NCI-H1048 (cell line): ENCODE measurements at places on chromosomes 16 and 17.

DNA sequence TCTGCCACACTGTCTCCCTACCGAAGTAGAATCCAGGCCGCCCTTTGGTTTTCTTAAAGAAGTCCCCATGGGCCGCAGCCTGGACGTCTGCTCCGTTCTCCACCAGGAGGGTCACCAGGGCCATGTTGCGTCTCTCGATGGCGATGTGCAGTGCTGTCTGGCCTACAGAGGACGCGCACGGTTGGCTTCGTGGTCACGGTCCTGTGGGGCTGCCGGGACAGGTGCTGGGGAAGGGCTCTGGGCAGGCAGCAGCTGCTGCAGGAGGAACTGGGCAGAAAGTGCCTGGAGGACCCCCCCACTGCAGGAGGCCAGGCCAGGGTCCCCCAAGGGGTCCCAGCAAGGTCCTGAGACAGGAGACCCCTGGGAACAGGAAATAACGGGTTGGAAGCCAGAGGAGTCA is 19.0 kb downstream of the TRPV1 start:
- no peak for DNase-seq

GRCh38 chr17:31413874-31414549 is 22.5 kb downstream of the RAB11FIP4 start:
- no peak for DNase-seq

GRCh38 chr16:67782567-67783352 is 23.6 kb downstream of the RANBP10 start:
- DNase-seq = no peak

- no peak for DNase-seq
Measured at GRCh38 chr16:63749276-63749675, 1372.6 kb downstream of the CDH11 start.

- DNase-seq = no peak
Measured at GRCh38 chr17:8068736-8069586, 18.6 kb downstream of the ALOX12B start.

DNA sequence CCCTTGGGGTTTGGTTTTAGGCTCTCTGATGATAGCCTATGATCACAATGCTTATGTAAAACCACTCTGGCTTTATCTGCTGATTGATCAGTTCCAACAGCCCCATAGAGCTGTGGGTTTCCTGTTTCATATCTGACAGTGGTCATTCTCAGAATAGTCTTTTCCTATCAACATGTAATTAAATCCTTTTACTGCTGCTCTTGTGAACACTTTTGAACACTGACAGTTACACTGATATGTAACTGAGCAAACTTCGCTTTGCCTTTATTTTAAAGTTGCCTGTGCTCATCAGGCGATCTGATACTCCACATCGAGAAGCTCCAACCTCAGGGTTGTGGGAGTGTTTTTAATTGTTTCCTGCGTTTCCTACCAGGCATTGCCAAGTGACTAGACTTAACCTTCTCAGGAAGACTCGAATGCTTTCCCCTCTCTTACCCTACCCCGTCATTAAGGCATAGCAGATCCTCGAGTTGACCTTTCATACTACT is 17.3 kb upstream of the CLEC18B start:
- no peak for DNase-seq

GRCh38 chr16:78292844-78293380 is 193.5 kb downstream of the WWOX start:
- DNase-seq = no peak

GRCh38 chr16:68229431-68230175 is 6.3 kb downstream of the ESRP2 start:
- no peak for DNase-seq

- no peak for DNase-seq
Measured at GRCh38 chr17:65985571-65985970, 206.4 kb downstream of the CEP112 start.

DNA sequence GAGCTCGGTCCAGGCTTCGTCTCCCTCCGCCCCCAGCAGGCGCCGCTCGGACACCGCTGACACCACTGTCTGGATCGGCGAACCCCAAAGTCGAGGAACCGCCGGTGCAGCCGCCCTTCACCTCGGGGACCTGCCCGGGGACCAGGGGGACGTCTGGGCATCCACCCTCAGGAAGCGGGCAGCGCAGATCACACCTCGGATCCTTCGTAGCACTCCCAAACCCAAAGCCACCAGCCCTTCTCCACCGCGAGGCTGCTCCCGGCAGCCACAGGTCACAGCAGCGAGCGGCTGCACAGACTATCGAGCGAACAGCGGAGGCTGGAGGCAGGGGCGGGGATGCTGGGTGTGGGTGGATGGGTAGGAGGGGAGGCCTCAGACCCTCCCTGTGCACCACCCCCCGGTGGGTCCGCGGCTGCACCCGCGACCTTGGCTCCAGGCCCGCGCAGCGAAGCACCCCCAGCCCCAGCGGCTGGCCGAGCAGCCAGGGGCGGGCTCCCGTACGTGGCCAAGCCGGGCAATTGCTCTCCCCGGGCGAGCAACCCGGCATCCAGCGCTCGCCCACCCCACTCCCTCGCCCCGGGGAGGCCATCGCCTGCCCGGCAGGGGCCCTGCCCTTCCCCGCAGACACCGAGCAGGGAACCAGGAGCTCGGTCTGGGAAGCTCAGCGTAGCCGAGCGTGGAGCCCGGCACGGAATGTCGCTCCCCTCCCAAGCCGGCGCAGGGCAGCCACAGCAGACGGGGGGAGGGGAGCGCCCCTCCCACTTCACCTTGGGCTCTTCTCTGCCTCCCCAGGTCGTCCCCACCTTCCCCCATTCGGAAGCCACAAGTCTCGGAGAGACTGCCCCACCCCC is 1.0 kb downstream of the SDK2 start:
- no peak for DNase-seq

DNA sequence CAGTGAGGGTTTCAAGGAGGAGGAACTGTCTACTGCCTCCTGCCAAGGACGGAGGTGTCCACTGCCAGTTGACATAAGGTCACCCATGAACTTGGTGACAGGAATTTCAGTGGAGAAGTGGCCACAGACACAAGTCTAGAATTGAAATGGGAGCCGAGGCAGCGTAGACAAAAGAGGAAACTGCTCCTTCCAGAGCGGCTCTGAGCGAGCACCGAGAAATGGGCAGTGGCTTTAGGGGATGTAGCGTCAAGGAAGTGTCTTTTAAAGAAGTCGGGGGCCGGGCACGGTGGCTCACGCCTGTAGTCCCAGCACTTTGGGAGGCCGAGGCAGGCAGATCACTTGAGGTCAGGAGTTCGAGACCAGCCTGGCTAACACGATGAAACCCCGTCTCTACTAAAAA is 3.1 kb upstream of the SERPINF1 start:
- no peak for DNase-seq

DNA sequence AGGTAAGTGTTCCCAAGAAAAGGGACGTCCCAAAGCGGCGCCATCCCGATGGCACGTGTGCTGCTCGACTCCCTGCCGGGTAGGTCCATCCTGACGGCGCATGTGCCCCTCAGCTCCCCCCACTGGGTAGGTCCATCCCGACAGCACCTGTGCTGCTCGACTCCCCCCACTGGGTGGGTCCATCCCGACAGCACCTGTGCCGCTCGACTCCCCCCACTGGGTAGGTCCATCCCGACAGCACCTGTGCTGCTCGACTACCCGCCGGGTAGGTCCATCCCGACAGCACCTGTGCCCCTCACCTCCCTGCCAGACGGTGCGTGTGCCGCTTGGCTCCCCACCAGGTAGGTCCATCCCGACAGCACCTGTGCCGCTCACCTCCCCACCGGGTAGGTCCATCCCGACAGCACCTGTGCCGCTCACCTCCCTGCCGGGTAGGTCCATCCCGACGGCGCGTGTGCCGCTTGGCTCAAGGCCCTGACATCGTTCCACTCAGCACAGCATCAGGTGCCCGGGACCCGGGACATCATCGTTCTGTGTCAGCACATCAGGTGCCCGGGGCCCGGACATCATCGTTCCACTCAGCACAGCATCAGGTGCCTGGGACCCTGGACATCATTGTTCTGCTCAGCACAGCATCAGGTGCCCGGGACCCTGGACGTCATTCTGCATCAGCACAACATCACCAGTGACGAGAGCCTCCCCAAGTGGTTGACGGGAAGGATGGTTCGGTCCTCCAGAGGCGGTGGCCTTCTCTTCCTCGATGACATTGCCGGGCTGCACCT is 5.7 kb upstream of the FN3K start:
- no peak for DNase-seq

DNA sequence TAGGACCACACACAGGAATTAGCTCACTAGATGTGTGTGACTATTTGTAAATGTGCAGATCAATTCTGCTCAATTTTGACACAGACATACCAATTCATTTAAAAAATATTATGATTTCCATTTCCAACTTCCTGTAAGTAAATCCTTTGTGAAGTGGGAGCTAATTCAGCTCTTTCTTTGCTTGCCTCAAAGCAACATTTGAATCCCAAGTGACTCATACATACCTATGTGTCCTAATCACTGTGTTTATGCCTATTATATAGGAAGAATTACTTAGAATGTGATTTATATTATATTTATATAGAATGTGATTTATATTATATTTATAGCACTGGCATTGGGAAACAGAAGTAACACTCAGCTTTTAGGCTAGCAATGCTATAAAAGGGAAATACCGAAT is 195.9 kb upstream of the C17orf78 start:
- no peak for DNase-seq

DNA sequence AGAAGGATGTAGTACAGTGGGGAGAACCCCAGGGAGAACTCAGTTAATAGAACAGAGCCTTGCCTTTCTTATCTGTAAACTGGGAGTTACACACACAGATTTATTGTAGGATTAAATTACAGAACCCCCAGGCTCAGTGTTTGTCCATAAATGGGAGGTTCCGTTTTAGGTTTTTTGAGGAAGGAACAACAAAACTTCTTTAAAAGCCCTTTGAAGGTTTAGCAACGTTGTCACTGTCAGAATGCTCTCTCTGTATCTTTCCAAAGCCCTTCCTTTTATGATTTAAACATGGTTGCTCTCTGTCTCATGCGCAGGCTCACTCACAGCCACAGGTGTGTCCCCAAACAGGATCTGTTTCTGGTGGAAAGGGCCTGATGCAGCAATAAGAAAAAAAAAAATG is 9.4 kb upstream of the GNA13 start:
- DNase-seq = no peak

DNA sequence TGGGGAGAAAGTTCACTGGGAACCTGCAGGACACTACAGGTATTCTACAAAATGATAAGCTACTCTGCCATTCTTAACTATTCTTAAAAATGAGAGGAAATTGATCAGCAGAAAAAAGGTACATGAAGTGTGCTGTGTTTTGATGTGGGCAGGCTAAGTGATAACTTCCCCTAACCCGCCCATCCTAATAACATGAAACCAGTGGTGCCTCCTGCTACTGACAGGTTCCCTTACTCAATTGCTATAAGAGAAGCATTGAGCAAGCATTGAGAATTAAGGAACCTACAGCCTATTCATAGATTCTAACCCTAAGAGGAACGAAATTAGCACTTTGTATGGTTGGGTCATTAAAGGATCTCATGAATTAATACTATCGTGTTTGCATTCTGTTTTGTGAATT is 18.9 kb downstream of the XYLT1 start:
- DNase-seq = no peak

DNA sequence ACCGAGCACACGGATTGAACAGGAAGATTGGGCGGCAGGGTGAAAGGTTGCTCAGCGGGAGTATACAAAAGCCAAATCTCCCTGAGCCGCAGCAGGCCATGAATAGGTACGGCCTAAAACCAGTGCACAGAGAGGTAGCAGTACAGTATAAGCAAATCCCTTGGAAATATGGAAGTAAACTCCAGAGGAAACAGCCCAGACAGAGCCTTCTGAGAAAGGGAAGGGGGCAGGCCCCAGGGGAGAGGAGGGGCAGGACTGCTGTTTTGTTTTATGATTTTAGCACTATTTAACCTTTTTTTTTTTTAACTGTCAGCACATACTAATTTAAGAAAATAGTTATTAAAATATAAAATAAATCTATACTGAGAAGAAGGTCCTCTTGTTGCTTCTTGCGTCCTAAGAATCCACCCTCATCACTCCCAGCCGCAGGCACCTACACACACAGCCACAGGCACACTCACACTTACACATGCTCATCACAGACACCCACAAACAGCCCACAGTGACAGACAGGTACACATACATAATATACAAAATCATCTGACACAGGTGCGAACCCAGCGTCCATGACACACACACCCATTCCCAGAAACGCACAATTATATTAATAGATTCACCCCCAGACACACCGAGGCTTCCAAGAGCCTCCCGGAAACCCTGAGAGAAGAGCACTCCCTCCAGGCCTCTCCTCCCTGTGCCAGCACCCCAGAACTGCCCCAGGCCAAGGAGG is 12.8 kb downstream of the PLXDC1 start:
- no peak for DNase-seq

DNA sequence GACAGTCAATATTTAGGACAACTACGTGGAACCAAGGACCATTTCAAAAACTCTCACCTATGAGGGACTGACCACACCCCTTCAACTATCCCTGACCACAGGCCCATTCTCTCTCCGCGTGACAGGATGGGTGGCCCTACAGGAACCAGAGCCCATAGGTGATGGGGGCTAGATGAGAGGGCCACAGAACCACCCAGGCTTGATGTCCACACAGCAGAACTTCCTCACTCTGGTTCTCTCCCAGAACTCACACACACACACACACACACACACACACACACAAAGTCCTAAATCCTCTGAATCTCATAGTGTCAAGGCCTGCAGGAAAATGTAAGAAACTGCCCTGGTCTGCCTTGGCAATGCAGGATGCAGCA is 1.5 kb downstream of the ZNF319 start:
- DNase-seq = no peak

GRCh38 chr17:29930409-29931010 is 482 bp upstream of the SSH2 start:
- DNase-seq = no peak

DNA sequence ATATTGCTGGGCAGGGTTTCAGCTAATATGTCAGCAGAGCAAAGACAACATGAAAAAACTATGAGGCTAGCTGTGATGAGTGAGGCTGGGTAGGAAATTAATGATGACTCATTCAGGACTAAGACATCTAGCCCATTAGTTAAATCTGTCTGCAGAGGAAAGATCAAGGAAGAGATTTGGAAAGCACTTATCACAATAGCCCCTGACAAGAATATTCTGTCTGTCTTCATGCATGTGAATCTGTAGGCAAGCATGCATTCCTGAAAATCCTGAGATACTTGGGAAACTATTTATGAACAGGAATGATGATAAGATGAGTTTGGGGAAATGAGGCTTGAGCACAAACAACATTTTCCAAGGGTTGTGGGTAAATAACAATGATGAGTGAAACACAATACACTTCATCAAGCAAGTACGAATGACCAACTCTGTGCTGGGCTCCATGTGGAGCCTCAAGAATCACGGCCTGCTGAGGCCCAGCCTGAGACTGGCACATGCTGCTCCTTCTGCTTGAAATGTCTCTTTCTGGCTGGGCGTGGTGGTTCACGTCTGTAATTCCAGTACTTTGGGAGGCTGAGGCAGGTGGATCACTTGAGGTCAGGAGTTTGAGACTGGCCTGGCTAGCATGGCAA is 96.5 kb upstream of the ASIC2 start:
- DNase-seq = no peak

DNA sequence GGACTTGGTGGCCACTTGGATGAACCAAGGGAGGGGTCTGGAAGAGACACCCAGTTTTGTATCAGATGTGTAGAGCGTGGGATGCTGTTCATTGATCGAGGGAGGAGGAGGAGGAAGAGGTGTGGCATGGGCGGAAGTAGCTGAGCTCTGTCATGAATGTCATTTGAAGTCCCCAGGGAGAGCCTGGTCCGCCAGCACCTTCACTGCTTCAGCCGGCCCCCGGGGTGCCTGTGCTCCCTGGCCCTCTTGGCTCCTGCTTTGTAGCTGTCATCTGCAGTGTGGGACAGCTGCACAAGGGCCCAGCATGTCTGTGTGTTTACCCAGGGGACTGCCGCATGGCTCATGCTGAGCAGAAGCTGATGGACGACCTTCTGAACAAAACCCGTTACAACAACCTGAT is 75.4 kb upstream of the RBL2 start:
- no peak for DNase-seq

GRCh38 chr16:19179546-19180490 is 11.8 kb downstream of the SYT17 start:
- no peak for DNase-seq
